ENCODE measurements at places on chromosomes 16 and 17.

DNA sequence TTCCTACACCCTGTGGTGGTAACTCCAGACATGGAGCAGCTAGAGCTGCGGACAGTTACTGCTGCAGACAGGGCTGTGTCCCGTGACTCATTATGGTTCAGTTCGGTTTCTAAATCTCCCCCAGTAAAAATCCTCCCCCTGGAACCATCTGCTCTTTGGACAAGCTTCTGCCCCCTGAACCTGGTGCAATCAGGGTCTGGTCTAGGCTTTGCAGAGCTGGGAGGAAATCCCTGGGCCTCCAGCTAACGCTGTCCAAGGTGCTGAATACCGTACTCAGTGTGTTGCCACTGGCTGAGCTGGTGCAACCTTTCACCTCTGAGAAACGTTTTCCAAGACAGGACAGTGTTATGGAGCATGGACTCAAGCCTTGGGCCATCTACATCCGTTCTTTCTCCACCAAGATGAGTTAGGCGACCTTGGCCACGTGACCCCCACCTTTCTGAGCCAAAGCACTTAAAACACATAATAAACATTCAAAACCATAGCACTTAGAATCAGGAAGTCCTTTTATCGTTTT is 142.0 kb downstream of the CPPED1 start:
- no peak for DNase-seq

DNA sequence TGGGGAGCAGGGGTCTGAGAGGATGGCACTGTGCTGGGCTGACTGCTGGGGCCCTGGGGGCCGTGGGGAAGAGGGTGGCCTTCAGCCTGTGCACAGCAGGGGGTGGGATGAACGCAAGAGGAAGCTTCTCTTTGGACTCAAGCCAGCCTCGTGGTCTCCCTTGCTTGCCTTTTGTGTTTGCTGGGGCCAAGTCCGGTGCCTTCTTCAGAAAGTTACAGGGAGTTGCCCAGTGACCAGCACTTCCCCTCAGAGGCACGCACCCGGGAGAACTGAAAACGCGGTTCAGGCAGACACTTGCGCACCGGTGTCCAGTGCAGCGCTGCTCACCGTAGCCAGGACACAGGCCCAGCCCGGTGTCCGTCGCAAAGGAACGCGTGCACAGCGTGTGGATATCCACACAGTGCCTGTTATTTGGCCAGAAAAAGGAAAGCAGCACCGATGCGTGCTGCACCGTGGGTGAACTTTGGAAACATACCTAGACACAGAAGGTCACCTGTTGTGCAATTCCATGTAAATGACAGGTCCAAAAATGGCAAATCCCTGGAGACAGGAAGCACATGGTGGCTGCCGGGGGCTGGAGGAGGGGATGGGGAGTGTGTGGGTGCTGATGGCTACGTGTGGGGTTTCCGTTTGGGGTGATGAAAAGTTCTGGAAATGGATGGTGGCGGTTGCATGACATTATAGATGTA is 29.4 kb upstream of the NUDT16L1 start:
- no peak for DNase-seq

DNA sequence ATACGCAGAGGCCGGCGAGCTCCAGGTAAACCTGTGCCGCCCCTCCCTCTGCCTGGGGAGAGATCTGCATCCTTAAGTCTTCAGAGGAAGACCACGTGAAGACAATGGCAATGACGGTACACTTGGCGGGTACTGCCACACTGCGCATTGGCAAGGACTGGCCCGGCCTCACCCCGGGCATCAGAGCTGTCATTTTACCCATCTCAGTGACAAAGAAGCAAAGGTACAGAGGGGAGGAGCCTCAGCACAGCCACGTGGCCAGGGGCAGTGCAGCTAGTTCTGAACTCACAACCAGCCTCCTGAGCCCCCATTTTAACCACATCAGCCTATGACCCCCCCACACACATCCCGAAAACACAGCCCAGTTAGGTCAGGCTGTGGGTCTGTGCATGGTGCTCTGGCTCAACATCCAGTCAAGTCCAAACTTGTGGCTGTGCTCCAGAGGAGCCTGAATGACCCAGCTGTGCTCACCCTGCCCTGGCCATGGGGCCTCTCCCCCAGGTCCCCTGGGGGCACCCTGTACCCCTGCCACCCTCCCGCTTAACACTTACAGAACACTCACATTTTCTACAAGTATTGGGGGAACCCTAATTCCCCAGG is 80.6 kb downstream of the C16orf95 start:
- no peak for DNase-seq

- no peak for DNase-seq
Observed at GRCh38 chr17:21242026-21242697, 11.0 kb downstream of the NATD1 start.

DNA sequence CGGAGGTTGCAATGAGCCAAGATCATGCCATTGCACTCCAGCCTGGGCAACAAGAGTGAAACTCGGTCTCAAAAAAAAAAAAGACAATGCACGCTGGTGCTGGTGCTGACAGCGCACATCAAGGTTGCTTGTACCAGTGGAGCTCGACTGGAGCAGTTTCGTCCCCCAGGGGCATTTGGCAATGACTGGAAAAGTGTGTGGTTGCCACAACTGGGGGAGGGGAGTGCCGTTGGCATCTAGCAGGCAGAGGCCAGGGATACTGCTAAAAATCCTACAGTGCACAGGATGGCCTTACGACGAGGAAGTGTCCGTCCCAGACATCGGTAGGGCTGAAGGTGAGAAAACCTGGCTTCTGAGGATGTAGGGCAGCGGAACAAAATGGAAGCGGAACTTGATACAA is 2.4 kb downstream of the MEAK7 start:
- no peak for DNase-seq

GRCh38 chr17:67488161-67488560 is 111.1 kb downstream of the PITPNC1 start:
- no peak for DNase-seq

- DNase-seq: no peak
Observed at GRCh38 chr17:29049541-29050145, 6.7 kb downstream of the PIPOX start.

DNA sequence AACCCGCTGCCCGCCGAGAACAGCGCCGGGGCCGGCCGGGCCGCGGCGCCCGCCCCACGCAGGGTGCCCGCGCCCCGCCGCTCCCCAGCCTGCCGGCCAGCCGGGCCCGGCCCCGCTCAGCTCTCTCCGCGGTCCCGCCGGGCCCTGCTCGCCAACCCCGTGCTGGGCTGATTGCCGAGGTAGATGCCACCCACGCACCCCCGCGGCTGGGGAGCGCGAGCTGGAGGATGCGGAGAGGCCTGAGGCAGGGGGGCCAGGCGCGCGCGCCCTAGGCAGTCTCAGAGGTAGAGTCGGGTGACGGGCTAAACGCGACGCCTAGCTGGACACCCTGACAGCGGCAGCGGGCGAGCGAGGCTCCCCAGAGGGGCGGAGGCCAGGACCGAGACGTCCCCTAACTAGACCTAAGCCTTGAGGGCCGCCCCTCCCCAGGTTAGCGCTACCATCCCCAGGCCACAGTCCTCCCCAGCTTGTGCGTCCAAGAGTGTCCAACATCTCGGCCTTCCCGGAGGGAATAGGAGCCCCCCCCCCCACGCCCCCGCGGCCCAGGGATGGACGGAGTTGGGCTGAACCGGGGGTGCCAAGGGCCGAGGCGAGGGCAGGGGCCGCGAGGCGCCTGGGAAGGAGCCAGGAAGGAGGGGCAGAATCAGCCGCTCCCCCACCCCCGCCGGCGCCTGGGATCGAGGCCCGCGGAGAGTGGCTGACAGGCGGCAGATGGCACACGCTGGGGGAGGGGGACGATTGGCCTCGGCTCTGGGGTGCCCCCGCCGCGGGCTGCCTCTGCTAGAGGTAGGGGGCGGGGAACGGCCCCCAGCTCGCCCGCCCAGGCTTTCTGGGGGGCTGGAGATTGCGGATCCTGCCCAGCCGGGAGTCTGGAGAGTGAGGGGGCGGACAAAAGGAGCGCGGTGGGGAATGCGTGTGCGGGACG is 2.5 kb upstream of the ZNF423 start:
- no peak for DNase-seq

- no peak for DNase-seq
Observed at GRCh38 chr16:22181843-22182242, 19.5 kb downstream of the SDR42E2 start.

GRCh38 chr16:48609652-48610029 is 339 bp downstream of the N4BP1 start:
- no peak for DNase-seq

DNA sequence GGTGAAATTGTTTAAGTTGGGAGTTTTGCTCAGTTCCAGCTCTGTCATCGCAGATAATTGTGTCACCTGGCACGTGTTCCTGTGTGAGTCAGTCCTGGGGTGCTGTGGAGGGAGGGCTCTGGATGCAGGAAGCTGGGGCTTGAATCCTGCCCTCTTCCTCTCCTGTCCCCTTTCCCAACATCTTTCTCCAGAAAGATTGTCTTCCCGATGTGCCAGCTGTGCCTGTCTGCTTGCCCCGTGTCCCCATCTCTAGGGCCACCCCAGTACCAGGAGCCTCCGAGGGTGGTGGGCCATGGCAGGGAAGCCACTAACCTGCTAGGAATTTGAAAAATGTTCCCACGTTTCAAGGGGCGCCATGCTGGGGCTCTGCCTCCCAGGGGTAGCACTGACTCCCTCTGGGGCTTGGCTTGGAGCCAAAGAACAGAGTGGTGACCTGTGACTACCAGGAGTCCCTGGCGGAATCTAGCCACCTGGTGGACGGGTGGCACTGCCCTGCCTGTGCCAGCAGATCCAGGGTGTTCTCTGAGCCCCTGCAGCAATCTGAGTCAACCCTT is 198.1 kb downstream of the ENGASE start:
- no peak for DNase-seq

DNA sequence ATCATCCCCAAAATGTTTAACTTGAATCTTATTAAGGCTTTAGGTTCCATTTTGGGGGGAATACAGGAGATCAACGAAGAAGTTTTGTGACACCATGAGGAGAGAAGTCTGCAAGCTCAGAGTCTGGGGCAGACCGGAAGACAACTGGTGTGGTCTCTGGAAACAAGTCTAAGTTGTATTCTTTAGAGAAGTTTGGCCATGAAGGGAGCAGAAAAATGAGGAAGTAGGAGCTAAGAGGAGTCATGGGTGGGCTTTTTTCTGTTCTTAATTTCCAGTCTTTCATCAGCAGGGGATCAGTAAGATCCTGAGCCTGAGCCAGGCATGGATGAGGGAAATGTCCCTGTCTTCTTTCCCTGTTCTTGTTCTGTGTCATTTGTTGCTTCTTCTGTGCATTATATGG is 35.8 kb upstream of the NF1 start:
- DNase-seq: no peak

GRCh38 chr17:74961657-74962350 is 10.8 kb downstream of the HID1 start:
- DNase-seq: peak; percentile 66

DNA sequence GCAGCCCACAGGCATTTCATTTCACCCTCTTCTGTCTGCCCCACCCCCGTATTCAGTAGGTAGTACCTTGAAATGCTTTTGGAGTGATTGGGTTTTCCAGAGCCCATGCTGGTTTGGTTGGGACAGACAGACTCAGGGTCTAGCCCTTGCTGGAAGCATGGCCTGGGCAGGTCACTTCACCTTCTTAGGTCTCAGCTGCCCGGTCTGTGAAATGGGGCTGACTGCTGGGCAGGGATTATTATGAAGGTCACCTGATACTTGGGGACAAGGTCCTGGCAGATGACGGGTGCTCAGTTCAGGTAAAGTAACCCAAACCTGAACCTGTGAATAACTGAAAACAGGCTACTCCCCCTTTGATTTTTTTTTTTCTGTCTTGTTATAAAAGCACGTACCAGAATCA is 116.0 kb downstream of the CLEC16A start:
- no peak for DNase-seq

DNA sequence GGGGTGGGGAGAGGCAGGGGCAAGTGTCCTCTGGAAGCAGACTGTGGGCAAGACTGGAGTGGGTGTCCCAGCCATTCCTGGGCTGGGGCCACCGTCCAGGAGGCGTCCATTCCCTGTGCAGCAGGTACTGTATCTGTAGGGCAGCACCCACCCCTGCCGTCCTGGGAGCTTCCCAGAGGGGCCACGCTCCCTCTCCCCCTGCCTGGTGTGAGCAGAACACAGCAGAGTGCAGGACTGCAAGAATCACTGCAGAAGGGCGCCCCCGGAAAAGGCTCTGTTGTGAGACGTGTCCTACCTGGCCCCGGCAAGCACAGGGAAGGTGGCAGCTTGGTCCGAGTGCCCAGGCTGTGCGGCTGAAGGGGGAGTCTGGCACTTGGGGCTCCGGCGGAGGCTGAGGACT is 70.3 kb downstream of the KLHDC4 start:
- DNase-seq: no peak

GRCh38 chr17:18117982-18118975 is 9.7 kb downstream of the MYO15A start:
- DNase-seq: no peak

GRCh38 chr17:8674344-8675305 is 44.1 kb upstream of the MYH10 start:
- DNase-seq: no peak

DNA sequence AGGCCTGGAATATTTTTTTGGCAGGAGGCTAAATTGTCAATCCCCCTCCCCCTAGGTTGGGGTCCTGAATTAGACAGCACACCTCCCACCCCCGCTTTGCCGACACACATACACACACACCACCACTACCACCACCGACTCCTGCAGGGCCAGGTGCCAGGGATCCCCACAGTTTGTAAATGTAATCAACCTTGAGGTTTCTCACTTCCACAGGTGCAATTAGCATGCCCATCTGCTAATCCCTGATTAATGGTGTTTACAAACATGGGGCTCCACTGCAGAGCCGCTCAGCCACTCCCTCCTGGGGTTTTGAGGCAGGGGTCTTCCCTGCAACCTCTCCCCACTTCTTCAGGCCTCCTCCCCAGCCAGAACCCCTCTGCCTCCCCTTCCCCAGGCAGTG is 11.8 kb downstream of the MRM1 start:
- DNase-seq: no peak

GRCh38 chr16:15055141-15056053 is 477 bp downstream of the NTAN1 start:
- no peak for DNase-seq

GRCh38 chr17:79088247-79088996 is 13.8 kb downstream of the ENGASE start:
- DNase-seq: no peak

DNA sequence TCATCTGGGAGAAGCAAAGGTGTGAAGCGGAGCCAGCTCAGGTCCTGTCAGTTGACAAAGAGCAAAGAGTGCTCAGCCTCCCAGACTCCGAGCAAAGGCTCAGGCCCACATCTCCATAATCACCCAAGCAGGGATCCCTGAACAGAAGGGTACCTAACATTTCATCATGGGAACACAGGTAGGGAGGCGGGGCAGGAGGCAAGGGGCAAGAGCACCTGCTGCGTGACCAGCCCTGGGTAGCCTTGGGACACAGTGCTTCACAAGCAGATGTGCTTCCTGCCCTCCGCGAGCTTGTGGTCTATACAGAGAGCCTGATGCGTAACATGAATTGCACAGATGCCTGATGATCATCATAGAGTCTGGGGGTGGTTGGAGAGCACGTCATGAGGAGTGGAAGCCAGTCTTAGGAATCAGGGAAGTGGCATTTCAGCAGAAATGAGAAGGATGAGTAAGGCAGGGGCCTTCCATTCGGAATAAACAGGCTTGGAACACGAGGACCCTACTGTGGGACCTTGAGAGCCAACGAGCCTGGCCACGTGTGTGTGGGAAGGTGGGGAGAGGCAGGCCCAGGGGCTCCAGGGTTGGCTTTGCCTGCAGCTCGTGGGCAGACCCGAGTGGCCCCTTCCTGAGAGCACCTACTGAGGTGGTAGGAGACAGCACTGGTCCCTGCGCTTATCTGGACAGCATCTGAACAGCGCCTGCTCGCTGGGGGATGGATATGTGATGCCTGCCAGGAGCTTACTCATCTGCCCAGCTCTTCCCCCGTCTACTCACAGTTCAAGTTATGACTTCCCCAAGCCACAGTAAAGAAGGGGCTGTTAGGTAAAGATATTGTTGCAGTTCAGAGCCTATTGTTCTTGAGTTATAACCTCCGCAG is 125.8 kb downstream of the CCDC182 start:
- no peak for DNase-seq

GRCh38 chr17:57983446-57983845 is 4.6 kb downstream of the VEZF1 start:
- no peak for DNase-seq
